ENCODE measurements at places on chromosomes 16 and 17.

DNA sequence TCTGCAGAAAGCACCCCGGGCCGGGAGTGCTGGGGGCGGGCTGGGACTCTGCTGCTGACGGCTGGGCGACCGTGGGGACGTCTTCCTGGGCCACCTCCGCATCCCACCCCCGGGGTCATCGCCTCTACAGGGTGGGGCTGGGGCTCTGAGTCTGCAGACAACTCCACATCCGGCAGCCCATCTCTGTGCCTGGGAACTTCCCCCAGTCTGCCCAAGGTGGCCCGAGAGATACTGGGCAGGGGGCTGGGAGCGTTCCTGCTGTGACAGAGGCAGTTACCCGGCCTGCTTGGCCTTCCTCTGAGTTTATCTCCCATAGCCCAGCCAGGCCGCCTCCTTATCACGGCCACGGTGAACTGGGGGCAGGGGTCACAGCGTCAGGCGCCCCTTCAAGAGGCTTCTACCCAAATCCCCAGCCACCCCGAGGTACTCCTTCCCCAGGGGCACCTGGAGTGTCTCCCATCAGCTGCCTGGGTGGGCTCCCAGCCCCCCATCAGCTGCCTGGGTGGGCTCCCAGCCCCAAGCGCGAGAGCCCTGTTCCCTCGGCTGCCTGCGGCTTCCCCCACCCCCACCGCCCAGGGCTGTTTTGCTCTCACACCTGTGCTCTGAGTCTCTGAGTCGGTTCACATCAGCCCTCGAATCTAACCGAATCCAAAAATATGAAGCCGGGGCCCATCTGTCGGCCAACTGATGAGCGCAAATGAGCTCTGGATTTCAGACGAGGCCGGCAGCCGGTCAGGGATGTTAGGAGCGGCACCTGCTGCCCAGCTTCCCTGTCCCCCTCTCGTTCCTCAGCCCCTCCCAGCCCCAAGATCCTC lies 15.6 kb upstream of the CBFA2T3 start:
- DNase-seq, result peak; percentile 98

GRCh38 chr17:45273551-45273957 lies 11.7 kb upstream of the SPATA32 start:
- no peak for DNase-seq

DNA sequence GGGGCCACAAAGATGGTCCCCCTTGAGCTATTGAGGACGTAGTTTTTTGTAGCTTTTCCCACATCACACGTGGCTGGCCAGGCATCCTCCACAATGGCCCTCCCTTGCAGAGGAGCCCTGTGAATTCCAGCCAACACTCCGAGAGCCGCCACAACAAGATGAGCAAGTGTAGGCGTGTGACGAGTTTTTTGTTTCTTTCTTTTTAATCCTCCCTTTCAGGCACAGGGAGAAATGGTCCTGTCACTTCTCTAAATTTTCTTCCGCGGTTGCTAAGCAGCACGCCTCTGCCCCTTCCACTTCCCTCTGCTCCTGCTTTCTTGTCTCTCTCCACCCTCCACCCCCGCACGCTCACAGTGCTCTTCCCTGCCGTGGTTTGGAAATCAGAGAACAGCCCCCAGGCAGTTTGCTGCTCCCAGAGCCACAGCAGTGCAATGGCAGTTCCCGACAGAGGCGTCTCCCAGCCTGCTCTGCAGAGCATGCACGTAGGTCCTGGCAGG lies 68.0 kb upstream of the MRTFB start:
- peak; percentile 50 for DNase-seq

GRCh38 chr16:57609541-57610401 lies 18.7 kb upstream of the ADGRG1 start:
- DNase-seq, result peak; percentile 54

- no peak for DNase-seq
Observed at GRCh38 chr17:37388266-37388665, 12.5 kb downstream of the C17orf78 start.

GRCh38 chr17:66555605-66556004 lies 253.2 kb downstream of the PRKCA start:
- no peak for DNase-seq

DNA sequence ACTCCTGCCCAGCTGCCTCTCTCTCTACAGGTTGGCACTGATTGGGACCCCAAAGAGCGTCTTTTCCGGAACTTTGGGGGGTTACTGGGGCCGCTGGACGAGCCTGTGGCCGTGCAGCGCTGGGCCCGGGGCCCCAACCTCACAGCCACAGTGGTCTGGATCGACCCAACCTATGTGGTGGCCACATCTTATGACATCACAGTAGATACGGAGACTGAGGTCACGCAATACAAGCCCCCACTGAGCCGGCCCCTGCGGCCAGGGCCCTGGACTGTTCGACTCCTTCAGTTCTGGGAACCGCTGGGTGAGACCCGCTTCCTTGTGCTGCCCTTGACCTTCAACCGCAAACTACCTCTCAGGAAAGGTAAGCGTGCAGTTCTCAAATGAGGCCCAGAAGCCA lies 12.3 kb downstream of the XYLT2 start:
- no peak for DNase-seq

GRCh38 chr16:79097166-79097565 lies 503.4 kb downstream of the MAF start:
- no peak for DNase-seq

- no peak for DNase-seq
Observed at GRCh38 chr17:45577571-45578279, 87.2 kb upstream of the PLEKHM1 start.

- no peak for DNase-seq
Observed at GRCh38 chr16:1997494-1998359, 8.0 kb downstream of the SYNGR3 start.

DNA sequence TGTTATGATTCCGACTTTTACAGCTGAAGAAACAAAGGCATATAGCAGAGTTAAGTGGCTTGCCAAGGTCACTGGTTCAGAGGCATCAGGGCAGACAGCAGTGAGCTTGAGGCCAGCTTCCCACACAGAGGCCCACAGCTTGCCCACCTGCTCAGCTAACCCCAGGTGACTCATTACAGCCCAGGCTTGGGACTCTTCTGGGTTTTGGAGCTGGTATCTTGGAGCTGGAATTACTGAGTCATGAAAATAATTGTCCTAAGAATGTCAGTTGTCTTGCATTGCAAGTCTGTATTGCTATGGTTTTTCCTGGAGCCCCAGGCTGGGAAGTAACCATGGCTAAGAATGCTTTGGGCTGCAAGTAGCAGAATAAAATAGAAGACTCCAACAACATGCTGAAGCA lies 32.4 kb upstream of the IRX3 start:
- no peak for DNase-seq

- no peak for DNase-seq
Observed at GRCh38 chr17:82627405-82627804, 20.8 kb downstream of the WDR45B start.

- no peak for DNase-seq
Observed at GRCh38 chr17:409308-409847, 56.8 kb upstream of the RPH3AL start.

- DNase-seq, result peak; percentile 39
Observed at GRCh38 chr17:62626719-62627218, 701 bp upstream of the MRC2 start.

DNA sequence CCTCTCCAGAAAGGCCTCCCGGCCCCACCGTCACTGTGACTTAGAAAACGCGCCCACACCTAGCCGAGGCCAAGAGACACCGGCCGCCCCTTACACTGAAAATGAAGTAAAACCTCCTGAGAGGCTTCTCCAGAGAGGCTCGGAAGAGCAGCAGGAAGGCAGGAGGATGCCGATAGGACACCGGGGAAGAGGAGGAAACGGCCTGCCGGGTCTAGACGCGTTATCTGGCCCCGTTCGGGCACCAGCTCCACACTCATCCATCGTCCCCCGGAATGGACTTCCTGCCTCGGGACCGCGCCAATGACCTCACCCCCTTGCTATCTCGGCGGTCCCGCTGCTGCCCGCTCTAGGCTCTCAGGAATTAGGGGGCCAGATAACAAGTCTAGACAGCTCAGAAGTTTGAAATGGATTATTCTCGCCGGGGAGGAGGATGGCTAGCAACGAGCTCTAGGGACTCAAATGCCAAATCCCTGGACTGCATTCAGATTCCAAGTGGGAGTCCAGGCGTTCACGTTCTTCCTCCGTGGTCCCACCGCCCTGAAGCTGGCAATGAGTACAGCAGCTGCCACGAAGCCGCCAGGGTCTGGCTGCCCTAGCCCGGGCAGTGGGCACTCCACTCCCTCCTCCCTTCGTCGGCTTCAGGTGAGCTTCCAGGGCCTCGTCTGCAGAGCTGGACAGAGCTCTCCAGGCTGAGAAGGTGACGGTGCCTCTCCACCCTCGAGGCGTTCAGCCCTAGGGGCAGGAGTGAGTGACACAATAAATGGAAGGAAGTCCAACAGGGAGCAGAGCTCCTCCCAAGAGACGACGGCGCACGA lies 350.9 kb downstream of the FOXL1 start:
- peak; percentile 82 for DNase-seq

GRCh38 chr17:58667934-58668597 lies 23.8 kb downstream of the TEX14 start:
- no peak for DNase-seq

DNA sequence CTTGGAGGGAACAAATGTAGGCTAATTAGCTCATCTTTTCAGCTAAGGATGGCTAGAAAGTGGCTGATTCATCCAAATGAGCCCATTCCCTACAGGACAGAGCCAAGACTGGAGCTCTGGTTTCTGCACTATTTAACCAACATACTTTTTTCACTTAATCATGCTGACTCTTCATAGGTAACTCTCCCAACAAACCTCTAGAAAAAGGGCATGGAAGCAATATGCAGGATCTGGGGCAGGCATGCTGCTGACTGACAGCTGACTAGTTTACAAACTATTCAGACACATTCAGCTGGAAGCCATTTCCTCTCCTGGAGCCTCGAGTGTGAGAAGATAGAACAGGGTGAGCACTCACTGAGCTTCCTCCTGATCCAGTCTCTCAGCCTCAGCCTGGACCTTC lies 6.2 kb downstream of the BECN1 start:
- DNase-seq, result no peak

DNA sequence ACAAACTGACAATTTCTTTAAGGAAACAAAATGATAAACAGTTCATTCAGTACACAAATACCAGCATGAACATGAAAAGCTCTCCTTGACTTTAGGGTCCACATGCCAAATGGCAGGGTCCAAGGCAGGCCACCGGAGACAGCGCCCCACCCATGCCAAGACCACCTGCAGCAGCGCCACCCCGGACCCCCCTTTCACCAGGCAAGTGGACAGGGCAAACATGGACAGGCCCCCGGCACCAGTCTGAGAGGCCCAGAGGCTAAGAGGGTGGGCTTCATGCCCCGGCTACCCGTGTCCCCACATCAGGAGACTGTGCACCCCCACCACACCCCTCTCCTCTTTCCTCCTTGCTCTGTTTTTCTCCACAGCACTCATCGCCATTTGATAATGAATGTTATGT lies 14.7 kb upstream of the ASGR2 start:
- no peak for DNase-seq

DNA sequence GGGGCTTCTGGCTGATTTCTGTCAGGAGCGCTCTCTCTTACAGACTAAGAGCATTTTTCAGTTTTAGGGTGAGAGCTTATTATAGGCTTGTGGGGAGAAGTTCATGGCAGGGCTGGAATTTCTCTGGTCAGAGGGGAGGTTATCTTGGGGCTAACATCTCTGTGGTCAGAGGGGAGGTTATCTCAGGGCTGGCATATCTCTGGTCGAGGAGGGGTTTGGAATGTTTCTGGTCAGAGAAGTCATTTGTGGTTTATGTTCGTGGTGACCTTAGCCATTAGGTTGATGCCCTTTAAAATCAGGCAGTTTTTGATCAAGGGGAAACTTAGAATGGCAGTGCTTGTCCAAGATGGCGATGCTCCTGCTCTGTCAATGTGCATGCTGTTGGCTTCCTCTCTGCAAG lies 10.8 kb upstream of the USP31 start:
- no peak for DNase-seq

- no peak for DNase-seq
Observed at GRCh38 chr17:37750768-37751475, 6.1 kb upstream of the HNF1B start.

DNA sequence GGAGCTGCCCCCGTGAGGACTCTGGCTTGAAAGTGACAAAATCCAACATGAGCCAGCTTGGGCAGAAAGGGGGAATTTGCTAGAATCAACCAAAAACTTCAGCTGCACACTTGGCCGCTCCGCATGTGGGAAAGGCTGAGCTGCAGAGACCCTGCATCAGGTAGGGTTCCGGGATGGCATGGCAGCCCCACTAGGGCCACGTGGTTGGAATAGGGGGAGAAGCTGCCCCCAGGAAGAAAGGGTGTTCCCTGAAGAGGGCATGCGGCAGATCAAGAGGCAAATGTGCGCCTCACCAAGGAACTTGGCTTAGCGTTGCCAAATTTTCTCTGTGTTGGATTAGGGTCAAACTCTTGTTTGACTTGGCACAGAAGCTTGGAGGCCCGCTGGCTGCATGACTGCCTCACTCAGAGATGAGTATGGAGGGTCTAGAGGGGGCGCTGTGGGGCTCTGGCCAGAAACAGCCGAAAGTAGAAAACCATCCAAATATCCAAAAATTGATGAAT lies 29.2 kb upstream of the WFIKKN2 start:
- no peak for DNase-seq
